ENCODE measurements at places on chromosomes 2 and 18.

- no peak for DNase-seq
These were observed 31.8 kb downstream of the ARHGAP25 start for GRCh38 chr2:68766376-68766845.

DNA sequence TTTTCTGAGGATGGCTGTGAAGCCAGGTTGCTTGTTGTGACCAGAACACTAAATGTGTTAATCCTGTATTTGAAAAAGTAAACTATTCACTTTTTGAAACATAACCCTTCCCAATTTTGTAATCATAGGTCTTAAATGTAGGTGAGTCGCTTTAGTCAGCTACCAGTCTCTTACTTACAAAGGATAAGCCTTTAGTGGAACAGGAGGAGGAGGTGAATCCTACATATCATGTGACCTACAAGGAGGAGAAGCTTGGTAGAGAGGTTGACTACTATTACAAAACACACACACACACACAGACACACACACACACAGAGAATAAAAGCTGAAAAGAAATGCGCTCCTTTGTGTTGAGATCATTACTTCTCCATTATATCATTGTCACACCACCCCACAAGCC is 59.9 kb upstream of the SPAG16 start:
- no peak for DNase-seq

- no peak for DNase-seq
These were observed 34.3 kb downstream of the DARS1 start for GRCh38 chr2:135951041-135951583.

DNA sequence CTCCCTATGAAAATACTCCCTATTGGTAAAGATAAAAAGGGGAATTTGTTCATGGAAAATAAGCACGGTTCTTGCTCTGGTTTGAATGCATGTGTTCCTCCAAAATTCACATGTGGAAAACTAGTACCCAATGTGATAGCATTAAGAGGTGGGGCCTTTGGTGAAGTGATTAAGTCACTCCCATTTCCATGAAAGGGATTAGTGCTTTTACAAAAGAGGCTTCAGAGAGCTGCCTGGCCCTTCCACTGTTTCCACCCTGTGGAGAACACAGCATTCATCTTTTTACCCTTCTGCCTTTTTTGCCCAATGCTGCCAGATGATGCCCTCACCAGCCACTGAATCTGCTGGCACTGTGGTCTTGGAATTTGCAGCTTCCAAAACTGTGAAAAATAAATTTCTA is 666.8 kb downstream of the ARHGAP15 start:
- DNase-seq = no peak

DNA sequence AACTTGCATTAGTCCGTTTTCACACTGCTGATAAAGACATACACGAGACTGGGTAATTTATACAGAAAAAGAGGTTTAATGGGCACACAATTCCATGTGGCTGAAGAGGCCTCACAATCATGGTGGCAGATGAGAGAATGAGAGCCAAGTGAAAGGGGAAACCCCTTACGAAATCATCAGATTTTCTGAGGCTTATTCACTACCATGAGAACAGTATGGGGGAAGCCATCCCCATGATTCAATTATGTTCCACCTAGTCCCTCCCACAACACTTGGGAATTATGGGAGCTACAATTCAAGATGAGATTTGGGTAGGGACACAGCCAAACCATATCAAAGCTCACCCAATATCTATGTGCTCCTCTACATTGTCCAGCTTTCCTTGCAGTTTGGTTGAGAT is 16.0 kb upstream of the SERPINE2 start:
- no peak for DNase-seq

DNA sequence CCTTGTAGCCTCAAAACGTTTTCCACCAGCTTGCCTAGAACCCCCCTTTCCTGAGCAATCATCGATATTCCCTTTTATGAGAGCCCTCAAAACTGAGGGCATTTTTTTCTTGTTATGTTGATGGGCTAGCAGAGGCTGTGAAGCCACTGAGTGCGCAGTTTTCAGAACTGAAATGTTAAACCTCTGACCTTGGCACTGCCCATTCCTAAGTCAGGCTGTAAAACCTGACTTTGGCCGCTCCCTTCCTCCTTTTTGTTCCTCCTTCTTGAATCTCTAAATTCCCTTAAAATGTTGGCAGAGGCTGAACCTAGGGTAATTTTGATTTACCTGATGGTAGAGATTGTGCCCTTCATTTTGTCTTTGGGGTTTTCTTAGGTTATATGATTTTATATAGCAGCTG is 334.2 kb downstream of the KIAA1328 start:
- no peak for DNase-seq

GRCh38 chr2:211161236-211161635 is 604.8 kb downstream of the CPS1 start:
- DNase-seq = no peak

DNA sequence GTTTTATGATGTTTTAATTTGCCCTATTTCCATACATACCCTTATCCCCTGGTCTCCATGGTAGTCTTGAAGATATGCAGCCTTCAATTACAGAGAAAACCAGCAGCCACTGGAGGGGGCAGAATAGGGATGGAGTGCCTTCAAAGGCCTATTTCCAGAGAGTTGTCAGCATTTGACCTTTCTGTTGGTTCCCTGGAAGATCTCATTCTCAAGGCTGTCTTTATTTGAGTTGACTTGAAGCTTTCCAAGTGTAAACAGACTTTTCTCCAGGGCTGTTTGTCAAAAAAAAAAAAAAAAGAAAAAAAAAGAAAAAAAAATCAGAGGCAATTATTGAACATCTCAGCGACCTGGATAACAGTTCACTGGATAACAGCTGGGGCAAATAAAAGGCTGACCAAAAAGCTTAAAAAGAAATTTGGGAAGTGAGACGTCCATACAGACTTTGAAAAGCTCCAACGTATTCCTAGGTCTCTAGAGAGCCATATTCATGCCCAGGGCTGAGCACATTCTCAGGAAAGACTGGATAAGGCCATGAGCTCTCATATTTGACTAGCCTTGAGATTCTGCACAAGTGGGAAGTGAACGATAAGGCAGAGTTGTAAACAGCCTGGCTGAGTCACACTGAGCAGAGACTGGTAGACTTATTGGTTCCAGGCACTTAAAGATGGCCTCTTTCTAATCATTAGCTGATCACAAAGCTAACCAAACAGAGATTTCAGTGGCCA is 126.6 kb downstream of the VAPA start:
- DNase-seq = no peak

GRCh38 chr2:210617732-210618330 is 61.4 kb downstream of the CPS1 start:
- no peak for DNase-seq

DNA sequence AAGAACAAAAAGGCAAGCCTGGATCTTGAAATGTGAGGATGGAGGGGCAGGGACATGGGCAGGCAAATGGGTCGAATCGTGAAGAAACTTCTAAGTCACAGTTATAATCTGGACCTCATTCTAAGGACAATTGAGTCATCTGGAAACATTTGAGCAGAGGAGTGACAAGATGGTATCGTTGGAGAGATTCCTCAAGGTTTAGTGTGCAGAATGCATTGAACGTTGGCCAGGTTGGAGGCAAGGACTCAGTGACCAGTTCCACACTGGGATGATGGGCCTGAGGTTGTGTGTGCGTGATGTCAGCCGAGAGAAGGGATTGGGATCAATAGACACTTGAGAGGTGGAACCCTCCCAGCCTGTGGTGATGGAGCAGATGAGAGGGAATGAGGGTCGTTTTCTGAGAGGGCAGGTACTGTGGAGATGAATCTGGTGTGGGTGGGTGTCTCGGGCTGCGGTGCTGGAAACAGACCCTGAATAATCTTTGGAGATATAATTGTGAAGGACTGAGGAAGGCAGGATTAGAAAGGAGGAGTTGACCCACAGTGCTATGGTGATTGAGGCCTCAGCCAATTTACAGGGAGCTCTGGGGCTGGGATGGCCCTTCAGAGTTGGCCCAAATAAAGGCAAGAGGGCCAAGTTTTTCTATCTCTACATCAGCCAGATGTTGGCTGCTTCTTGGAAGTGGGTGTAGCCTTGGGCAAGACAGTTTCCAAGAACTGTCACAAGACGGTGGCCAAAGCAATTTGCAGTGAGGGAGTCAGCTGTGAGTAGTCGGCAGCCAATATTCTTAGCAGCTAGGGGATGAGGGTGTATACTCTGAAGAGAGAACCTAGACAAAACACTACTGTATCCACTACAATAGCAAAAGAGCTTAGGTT is 5.8 kb upstream of the ZNF532 start:
- DNase-seq = no peak

GRCh38 chr18:42192251-42193248 is 237.5 kb downstream of the PIK3C3 start:
- no peak for DNase-seq

- no peak for DNase-seq
These were observed 222.8 kb downstream of the SOX11 start for GRCh38 chr2:5914811-5915611.

DNA sequence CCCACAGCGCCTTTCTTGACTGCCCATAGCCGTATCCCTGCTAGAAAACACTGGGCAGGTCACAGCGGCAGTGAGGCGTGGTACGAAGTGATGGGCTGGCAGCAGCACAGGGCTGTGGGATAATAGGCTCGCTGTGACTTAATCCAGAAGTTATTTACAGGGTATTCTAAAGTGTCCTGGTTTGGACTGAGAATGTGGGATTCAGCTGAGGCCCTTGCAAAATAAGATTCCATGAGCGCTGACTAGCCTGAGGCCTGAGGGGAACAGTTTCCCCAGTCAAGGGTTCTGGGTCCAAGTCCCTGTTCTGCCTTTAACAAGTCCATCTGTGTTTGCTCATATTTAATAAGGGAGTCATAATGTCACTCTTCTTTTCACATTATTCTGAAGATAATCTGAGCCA is 34.6 kb downstream of the SETBP1 start:
- DNase-seq = no peak

- no peak for DNase-seq
These were observed 753.7 kb downstream of the DSC3 start for GRCh38 chr18:30288662-30289414.

- DNase-seq = no peak
These were observed 29.4 kb downstream of the PDCL3 start for GRCh38 chr2:100592226-100592625.

DNA sequence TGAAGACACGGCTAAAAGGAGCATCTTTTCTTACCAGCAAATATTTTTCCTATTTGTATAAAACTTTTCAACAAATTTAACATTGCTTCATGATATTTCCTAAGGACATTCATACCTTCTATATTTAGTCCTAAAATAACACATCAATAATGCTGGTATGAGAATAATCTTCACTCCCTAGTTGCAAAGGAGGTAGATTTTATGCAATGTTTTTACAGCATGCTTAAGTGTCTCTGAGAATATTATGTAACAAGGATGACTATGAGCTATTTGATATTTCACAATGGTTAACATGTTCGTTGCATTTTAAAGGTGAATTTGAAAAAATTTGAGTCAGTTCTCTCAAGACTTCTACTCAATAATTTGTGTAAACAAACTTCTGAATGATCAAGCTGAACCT is 506.7 kb downstream of the NUP35 start:
- DNase-seq = no peak

GRCh38 chr18:40849886-40850285 is 1105.1 kb upstream of the PIK3C3 start:
- DNase-seq = no peak

- DNase-seq = no peak
These were observed 101.6 kb upstream of the COPS8 start for GRCh38 chr2:236984046-236984445.

GRCh38 chr2:20404950-20405349 is 41.9 kb upstream of the RHOB start:
- no peak for DNase-seq

GRCh38 chr2:173124441-173124840 is 48.8 kb downstream of the MAP3K20 start:
- DNase-seq = peak; percentile 87

- DNase-seq = peak; percentile 66
These were observed 17.2 kb upstream of the ITGAV start for GRCh38 chr2:186572705-186573104.

GRCh38 chr2:20184067-20184938 is 40.6 kb downstream of the SDC1 start:
- DNase-seq = peak; percentile 51

GRCh38 chr2:156017341-156017885 is 315.1 kb downstream of the NR4A2 start:
- no peak for DNase-seq

DNA sequence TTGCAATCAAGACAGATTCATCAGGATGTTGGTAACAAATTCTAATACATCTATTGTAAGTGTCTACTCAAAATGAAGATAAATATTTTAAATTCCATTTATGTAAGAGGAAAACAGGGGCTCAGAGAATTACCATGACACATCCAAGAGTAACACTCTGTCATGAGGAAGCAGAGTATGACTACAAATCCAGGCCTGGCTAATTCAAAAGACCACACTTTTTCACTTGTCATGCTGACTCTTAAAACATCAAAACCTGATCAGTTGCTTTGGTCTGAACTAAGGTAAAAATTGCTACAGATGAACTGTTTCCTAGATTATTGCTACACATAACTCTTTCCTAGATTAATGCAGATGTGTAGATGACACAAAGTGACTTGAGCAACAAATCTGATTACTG is 880.6 kb downstream of the TSN start:
- no peak for DNase-seq

GRCh38 chr18:23087352-23087751 is 47.9 kb upstream of the CABLES1 start:
- DNase-seq = no peak

DNA sequence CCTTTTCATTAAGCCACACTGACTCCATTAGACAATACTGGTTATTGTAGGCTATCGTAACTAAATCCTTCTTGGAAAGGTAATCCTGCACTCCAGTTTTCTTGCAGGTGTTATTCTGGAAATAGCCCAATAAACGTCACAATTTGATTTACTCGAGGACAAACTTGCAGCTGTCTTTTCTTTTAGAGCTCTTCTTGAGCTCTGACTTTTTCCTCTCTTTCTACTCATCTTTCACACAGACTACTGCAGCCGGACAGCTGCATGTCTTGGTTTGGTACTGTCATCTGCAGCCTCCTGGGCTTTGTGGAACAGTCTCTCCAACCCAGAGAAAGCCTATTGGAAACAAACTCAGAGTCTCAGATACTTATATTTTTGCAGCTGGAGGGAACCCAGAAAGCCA is 23.0 kb upstream of the MSGN1 start:
- no peak for DNase-seq

- no peak for DNase-seq
These were observed 80.2 kb downstream of the RAB3GAP1 start for GRCh38 chr2:135132314-135132713.

DNA sequence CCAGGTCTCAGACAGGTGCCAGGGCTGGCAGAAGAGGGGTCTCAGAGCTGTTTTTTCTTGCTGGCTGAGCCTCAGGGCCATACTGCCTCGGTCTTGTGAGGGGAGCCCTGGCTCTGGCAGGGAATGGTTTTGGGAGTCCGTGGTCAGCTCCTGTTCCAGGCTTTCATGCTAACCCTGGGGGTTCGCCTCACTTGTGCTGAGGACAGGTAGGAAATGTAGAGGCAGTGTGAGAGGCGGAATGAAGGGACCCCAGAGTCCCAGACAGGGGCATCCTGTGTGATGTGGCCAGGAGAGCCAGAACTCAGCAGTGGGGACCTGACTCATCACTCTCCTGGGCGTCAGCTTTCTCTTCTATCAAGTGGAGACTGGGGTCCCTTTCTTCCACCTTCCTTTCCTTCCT is 5.7 kb upstream of the CELF4 start:
- DNase-seq = no peak

Measured in RWPE2 (cell line).